Uterus (tissue), 4 donors: ENCODE measurements at places on chromosomes 6 and 20. TPM values are rescaled to one million over a fixed set of nuclear protein-coding genes. Genes with fewer than 3 reads are reported as not detected.
A peak's percentile ranks its signal among the peaks of the same experiment; 100 is the strongest.

DNA sequence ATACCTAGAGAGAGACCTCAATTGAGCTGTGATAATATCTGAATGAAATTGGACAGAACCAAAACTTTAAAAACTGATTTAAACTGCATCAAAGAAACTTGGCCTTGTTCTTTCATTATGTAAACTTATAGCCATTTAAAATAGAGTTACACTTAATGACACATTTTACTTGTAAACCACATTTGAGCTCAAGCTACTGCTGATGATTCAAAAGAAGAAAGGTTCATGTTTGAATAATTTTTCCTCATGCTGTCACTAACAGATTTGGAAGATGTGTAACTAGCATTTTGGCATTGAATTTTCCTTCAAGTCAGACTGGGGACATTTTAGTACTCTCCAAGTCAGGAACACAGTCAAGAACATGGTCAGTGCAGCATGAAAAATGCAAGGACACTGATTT lies 26.9 kb downstream of the POPDC3 start:
- no peaks in the 10 kb centered on the region for H3K36me3 ChIP-seq
- H3K4me1 ChIP-seq, result no peaks in the 10 kb centered on the region
- no peak overlapping the region for H3K4me3 ChIP-seq
- no peak for DNase-seq

Gene SERPINB1
- total RNA-seq, result 28.2 TPM

Gene ARFGEF3
- total RNA-seq, result 5.8 TPM

- H3K27me3 ChIP-seq, result no peaks in the 10 kb centered on the region
- H3K4me1 ChIP-seq, result no peaks in the 10 kb centered on the region
- DNase-seq, result no peak
- H3K27ac ChIP-seq, result no peak overlapping the region
Observed at GRCh38 chr6:14713966-14714631, 531.8 kb upstream of the JARID2 start.

- peak; percentile 40 for DNase-seq
- no peaks in the 10 kb centered on the region for H3K4me1 ChIP-seq
- H3K27ac ChIP-seq, result no peak overlapping the region
- no peaks in the 10 kb centered on the region for H3K36me3 ChIP-seq
Observed at GRCh38 chr6:161374971-161375873, 101.4 kb upstream of the AGPAT4 start.

Gene FRK
- total RNA-seq, result 8.2 TPM

DNA sequence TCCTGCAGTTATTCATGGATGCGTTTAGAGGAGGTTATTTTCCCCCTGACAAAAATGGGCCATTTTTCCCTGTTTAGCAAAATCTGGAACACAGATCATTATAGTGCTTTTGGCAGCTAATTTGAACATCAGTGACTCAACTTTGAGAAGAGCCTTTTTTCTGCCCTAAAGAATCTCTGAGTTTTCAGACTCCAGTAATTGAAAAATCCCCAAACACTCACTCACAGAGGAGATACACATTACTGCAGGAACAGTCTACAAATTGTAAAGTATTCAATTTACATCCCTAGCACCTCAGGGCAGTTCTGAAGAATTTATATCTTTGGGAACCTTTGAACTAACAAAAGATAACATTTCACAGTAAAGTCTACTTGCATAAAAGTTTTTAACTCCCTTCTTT lies 966.6 kb upstream of the SLC35B3 start:
- no peak overlapping the region for H3K4me3 ChIP-seq
- no peaks in the 10 kb centered on the region for H3K36me3 ChIP-seq
- no peak overlapping the region for H3K27ac ChIP-seq
- no peak for DNase-seq

Gene BTN1A1
- total RNA-seq, result 0.07 TPM

- H3K4me3 ChIP-seq, result no peak overlapping the region
- DNase-seq, result no peak
- no peaks in the 10 kb centered on the region for H3K27me3 ChIP-seq
- no peak overlapping the region for H3K27ac ChIP-seq
Observed at GRCh38 chr20:32442630-32443373, 84.7 kb downstream of the ASXL1 start.

GRCh38 chr6:139736325-139736906 lies 362.0 kb upstream of the CITED2 start:
- no peaks in the 10 kb centered on the region for H3K27me3 ChIP-seq
- peaks cover 4% of the 10 kb centered on the region for H3K4me1 ChIP-seq
- H3K4me3 ChIP-seq, result no peak overlapping the region
- no peak for DNase-seq
- H3K36me3 ChIP-seq, result no peaks in the 10 kb centered on the region
- no peak overlapping the region for H3K27ac ChIP-seq

Gene C6orf58
- total RNA-seq, result not detected

Gene TSHZ2
- 22.0 TPM for total RNA-seq

DNA sequence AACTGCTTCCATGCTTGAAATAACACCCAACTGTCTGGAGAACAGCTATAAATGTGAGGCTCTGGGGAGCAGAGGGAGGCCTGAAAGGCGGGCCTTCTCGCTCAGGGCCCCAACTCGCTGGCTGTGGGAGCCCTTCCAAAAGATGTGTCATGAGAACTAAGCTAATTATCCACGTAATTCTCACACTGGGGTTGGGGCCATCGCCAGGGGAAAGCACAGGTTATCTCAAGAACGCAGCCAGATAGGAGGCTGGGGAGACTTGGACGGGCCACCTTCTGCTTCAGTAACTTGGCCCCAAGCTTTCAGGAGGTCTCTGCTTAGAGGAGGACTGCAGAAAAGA lies 1.6 kb downstream of the PXDC1 start:
- H3K4me1 ChIP-seq, result peaks cover 32% of the 10 kb centered on the region
- DNase-seq, result peak; percentile 78
- H3K36me3 ChIP-seq, result no peaks in the 10 kb centered on the region
- no peaks in the 10 kb centered on the region for H3K27me3 ChIP-seq

DNA sequence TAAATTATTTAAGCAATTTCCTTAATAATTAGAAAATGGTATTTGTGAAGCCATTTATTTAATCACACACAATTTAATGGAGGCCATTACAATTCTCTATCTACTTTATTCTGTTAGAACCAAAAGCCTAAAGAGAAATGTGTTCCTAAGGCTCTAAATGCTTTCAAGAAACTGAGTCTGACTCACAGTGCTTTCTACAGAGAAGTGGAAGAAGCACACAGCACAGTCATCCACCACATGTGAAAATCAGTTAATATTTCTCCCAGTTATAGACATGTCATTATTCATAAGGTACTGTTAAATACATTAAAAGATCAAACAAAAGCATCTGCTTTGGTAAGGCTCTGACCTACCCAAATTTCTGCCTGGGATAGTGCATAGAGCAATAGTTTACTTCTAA lies 214.4 kb downstream of the ALDH8A1 start:
- no peak overlapping the region for H3K4me3 ChIP-seq
- no peaks in the 10 kb centered on the region for H3K4me1 ChIP-seq
- H3K36me3 ChIP-seq, result no peaks in the 10 kb centered on the region

DNA sequence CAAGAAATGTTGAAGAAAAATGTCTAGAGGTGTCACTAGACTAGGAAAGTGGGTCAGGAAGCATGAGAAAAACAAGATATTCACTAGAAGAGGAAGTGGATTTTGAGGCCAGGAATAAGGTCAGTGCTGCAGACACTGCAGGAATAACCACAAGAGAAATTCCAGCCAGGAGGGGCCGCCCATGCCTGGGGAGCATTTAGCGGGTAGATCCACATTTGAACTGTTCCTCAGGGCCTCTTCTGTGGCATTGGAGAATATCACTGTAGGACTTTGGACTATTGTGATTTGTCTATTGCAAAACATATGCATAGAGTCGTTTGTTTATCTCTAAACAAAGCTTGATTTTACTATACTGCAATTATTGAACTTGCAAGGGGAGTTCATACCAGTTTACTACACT lies 49.6 kb upstream of the CCDC28A start:
- H3K4me3 ChIP-seq, result no peak overlapping the region
- H3K27ac ChIP-seq, result no peak overlapping the region
- no peaks in the 10 kb centered on the region for H3K36me3 ChIP-seq
- DNase-seq, result no peak
- H3K4me1 ChIP-seq, result no peaks in the 10 kb centered on the region
- H3K27me3 ChIP-seq, result no peaks in the 10 kb centered on the region

- DNase-seq, result no peak
- no peak overlapping the region for H3K4me3 ChIP-seq
- H3K4me1 ChIP-seq, result no peaks in the 10 kb centered on the region
- no peak overlapping the region for H3K27ac ChIP-seq
- H3K27me3 ChIP-seq, result no peaks in the 10 kb centered on the region
Observed at GRCh38 chr6:159887761-159888160, 3.0 kb upstream of the MAS1 start.

GRCh38 chr20:47498606-47499005 lies 3.1 kb upstream of the NCOA3 start:
- DNase-seq, result no peak
- no peaks in the 10 kb centered on the region for H3K27me3 ChIP-seq
- no peaks in the 10 kb centered on the region for H3K36me3 ChIP-seq
- H3K4me1 ChIP-seq, result no peaks in the 10 kb centered on the region
- H3K27ac ChIP-seq, result no peak overlapping the region

DNA sequence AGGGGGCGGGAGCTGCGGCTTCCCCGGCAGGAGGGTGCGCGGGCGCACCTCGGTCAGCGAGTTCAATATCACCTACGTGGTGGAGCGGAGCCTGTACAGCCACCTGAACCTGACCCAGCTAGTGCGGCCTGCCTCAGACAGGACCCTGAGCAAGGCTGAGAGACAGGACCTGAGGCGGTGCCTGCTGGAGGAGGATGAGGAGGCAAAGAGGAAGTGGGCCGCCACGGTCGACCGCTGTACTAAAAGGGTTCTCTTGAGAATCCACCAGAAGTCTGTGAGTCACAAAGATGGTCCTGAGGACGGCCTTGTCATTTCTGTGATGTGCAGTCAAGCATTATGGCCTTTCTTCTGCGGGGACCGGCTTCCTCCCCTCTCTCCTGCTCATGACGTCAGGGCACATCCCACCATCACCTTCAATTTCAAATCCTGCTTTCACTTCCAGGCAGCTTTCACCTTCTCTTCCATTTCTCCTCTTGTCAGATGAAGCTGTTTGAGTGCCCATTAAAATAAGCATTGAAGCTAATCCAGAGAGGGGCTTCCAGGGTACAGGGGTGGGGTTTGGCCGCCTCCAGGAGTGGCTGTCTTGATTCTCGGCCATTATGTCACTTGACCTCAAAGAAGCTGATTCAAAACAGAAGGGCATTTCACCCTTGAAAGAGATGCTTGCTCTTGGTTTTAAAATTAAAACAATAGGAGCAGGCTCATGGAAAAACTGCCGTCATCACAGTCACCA lies 177.6 kb downstream of the SASH1 start:
- H3K4me3 ChIP-seq, result no peak overlapping the region
- H3K27me3 ChIP-seq, result no peaks in the 10 kb centered on the region
- H3K36me3 ChIP-seq, result no peaks in the 10 kb centered on the region
- H3K4me1 ChIP-seq, result no peaks in the 10 kb centered on the region
- no peak for DNase-seq

Gene DYNLT2
- 0.26 TPM for total RNA-seq

Gene SGK2
- 0.77 TPM for total RNA-seq

Gene TINAG
- total RNA-seq, result not detected

GRCh38 chr20:22944062-22944461 lies 91.0 kb upstream of the SSTR4 start:
- H3K4me3 ChIP-seq, result no peak overlapping the region
- no peaks in the 10 kb centered on the region for H3K27me3 ChIP-seq
- DNase-seq, result no peak
- H3K36me3 ChIP-seq, result no peaks in the 10 kb centered on the region

Gene HMGCLL1
- total RNA-seq, result 1.5 TPM

GRCh38 chr6:97085772-97086171 lies 161.2 kb downstream of the KLHL32 start:
- H3K4me3 ChIP-seq, result no peak overlapping the region
- H3K4me1 ChIP-seq, result no peaks in the 10 kb centered on the region
- H3K27ac ChIP-seq, result no peak overlapping the region
- no peaks in the 10 kb centered on the region for H3K27me3 ChIP-seq

Gene MAPK13
- 3.4 TPM for total RNA-seq

Gene MAFB
- 26.5 TPM for total RNA-seq

- no peaks in the 10 kb centered on the region for H3K27me3 ChIP-seq
- no peaks in the 10 kb centered on the region for H3K36me3 ChIP-seq
Observed at GRCh38 chr6:133478673-133479072, 237.5 kb downstream of the EYA4 start.

GRCh38 chr20:63431944-63432343 lies 40.5 kb downstream of the KCNQ2 start:
- no peaks in the 10 kb centered on the region for H3K4me1 ChIP-seq
- H3K27me3 ChIP-seq, result no peaks in the 10 kb centered on the region
- H3K36me3 ChIP-seq, result no peaks in the 10 kb centered on the region
- no peak for DNase-seq
- H3K4me3 ChIP-seq, result no peak overlapping the region
- no peak overlapping the region for H3K27ac ChIP-seq
